ENCODE measurements at places on chromosomes 16 and 17.

GRCh38 chr16:27894386-27894785 lies 169.1 kb downstream of the GSG1L start:
- DNase-seq: no peak

DNA sequence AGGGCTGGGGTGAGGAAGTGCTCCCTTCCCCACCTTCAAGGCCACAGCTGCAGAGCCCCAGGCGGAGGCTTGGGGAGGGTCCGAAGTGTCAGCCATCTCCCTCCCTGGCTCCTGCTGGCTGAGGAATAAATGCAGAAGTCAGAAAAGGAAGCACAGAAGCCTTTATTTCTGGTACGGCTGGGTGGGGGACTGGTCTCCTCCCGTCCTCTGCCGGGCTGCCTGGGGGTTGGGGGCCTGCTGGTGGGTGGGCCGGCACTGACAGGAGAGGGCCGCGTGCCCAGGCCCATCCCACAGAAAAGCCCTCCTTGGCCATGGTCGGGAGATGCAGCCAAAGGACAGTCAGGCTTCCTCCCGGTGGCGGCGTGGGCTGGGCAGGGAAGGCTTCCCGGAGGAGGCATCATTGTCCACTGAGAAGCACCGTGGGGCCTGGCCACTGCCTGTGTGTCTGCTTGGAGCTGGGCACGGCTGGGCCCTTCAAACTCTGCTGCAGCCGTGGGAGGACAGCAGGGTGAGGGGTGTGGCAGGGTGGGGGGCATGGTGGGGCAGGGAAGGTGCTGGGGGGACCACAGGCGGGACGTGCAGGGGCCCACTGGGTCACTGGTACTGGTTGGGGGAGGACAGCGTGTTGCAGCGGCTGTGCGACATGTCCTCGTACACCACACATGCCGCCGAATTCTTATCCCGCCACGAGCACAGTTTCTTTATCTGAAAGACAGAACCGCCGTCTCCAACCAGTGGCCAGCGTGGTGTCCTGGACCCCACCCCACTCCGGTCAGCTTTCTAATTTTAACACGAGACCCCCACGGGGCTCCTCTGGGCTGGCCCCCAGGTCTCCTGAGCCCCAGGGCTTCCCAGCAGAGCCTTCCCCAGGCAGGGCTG lies 2.4 kb downstream of the CD7 start:
- DNase-seq: no peak

GRCh38 chr17:81869221-81870130 lies 1.7 kb downstream of the ARHGDIA start:
- DNase-seq: no peak

GRCh38 chr16:70551788-70552187 lies 28.2 kb downstream of the SF3B3 start:
- no peak for DNase-seq

DNA sequence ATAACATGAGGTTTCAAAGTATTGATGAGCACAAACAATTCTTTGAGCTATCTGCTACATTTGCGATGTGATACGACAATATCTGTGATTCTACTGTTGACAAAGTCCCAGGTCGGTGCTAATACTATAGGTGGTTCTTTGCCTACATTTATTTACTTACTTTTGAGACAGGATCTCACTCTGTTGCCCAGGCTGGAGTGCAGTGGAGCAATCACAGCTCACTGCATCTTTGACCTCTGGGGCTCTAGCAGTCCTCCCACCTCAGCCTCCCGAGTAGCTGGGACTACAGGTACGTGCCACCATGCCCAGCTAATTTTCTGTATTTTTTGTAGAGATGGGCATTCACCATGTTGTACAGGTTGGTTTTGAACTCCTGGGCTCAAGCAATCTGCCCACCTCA lies 343.4 kb downstream of the SHISA9 start:
- DNase-seq: no peak

DNA sequence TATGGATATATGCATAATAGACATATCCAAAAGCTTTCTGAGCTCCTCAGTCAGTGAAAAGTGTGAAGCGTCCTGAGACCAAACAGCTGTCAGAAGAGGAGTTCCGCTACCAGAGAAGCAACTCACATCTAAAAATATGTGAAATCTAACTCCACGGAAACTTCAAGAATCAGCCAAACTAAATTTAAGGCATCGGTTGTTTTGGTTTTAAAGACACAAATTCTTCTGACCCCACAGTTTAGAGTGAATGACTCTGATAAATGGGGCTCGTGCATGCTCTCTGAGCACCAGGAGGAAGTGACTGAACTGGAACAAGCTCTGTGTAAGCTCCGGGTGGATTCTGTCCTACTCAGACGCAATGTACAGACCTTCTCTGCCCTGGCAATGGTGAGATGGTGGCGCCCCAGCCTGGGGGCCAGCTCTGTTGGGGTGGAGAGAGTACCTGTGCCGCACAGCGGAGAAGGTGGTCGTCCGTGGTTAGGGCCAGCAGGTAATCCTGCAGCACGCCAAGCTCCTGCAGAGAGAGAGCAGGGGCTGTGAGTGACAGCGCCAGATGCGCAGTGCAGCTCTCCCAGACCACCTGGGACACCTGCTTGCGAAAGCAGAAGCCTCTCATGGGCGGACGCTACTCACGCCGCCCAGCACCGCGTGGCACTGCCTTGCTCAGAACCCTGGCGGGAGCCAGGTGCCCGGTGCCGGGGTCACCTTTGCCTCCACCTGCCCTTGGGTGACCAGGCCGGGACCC lies 44.4 kb upstream of the ATP2A3 start:
- no peak for DNase-seq

- no peak for DNase-seq
Observed at GRCh38 chr17:19833914-19834313, 33.8 kb downstream of the ULK2 start.

GRCh38 chr16:82187829-82188228 lies 17.8 kb upstream of the MPHOSPH6 start:
- DNase-seq: no peak

DNA sequence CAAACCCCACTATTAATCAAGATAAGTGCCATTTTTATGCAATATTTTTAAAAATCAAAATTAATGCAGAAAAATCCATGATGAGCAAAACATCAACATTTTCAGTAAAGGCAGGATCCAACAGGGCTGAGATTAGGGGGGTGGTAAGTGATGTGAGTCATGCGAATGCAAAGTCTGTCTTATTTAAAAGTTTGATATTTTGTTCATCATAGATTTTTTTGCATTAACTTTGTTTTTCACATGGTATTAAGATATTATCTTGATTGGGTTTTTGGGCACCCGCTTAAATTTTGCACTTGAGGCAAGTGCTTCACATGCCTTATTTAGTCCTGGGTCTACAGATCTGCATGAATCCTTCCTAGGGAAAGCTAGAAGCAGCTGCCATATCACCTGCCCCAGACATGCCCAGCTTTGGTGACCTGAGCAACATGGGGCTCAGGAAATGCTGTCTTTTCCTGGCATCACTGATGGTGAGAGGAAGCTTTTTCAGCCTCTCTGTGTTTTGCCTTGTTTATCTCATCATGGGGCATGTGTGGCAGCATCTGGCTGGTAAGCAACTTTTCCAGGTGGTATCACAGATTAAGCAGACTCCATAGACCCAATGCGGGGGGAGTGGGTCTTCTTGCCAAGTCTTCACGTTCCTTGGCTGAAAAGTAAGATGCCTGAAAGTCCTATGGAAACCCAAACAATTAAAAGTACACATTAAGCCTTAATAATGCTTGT lies 57.6 kb upstream of the NFAT5 start:
- no peak for DNase-seq

DNA sequence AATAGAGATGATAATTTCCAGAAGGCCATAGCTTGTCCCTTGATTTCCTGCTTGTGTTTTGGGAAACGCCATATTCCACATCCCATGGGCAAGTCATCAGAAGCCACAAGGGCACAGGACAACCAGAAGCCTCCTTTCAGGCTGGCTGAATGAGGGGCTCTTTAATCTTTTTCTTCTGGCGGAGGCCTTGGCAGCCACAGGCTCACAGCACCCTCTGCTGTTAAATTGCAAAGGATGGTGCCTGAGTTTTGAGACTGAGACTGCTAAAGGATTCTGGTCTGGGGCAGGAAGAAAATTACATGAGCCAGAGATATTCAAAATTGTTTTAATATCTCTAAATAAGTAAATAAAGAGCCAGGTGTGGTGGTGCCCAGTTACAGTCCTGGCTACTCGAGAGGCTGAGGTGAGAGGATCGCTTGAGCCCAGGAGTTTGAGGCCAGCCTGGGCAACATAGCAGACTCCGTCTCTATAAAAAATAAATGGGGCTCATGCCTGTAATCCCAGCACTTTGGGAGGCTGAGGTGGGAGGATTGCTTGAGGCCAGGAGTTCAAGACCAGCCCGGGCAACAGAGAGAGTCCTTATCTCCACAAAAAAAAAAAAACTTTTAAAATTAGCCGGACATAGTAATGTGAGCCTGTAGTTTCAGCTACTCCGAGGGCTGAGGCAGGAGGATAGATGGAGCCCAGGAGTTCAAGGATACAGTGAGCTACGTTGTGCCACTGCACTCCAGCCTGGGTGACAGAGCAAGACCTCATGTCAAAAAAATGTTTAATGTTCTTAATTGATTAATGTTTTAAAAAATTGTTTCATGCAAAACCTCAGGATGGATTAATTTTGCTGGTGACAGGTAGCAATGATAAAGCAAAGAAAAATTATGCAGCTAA lies 26.3 kb downstream of the AARSD1 start:
- DNase-seq: no peak

- no peak for DNase-seq
Observed at GRCh38 chr17:78910497-78911284, 7.7 kb upstream of the CEP295NL start.

- DNase-seq: no peak
Observed at GRCh38 chr16:87945351-87946042, 5.7 kb upstream of the BANP start.

- no peak for DNase-seq
Observed at GRCh38 chr17:12729086-12729485, 60.2 kb upstream of the ARHGAP44 start.

DNA sequence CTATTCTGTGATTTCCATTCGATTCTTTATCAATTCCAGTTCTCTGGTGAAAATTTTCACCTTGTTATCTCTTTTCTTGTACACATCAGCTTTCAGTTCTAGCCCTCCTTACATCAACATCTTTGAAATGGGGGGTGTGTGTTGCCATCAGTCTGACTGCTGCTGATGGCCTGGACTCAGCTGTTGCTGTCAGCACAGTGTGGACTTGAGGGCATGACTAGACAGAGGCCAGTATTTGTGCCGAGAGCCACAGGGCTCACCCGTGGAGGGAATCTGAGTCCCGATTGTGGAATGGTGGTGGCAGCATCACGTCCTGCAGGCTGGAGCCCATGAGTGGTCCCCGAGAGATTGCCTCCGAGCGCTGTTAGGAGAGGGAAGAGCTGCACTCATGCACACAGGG lies 114.2 kb downstream of the RPTOR start:
- no peak for DNase-seq

GRCh38 chr17:64096037-64096436 lies 33.9 kb downstream of the ERN1 start:
- DNase-seq: no peak

- DNase-seq: no peak
Observed at GRCh38 chr16:70258946-70259345, 7.2 kb upstream of the EXOSC6 start.

GRCh38 chr16:87850009-87851006 lies 19.0 kb downstream of the SLC7A5 start:
- peak; percentile 61 for DNase-seq

DNA sequence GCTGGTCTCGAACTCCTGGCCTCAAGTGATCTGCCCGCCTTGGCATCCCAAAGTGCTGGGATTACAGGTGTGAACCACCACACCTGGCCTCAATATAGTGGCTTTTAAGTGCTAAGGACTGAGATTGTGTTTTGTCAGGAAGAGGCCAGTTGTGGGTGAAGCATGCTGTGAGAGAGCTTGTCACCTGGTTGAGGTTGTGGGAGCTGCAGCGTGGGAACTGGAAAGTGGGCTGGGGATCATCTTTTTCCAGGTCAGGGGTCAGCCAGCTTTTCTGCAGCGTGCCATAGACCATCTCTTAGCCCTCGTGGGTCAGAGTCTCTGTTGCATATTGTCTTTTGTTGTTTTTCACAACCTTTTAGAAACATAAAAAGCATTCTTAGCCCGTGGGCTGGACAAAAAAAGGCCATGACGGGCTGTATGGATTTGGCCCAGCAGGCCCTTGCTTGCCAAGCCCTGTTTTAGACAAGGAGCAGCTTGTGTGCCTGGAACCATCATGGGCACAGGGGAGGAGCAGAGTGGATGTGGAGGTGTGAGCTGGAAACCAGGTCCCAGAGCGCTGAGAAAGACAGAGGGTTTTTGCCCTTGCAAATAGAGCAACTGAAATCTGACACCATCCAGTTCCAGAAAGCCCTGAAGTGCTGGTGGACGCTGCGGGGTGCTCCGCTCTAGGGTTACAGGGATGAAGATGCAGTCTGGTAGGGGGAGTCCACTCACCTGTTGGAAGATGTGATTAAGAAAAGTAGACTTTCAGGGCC lies 5.5 kb downstream of the BIRC5 start:
- DNase-seq: no peak

- DNase-seq: peak; percentile 18
Observed at GRCh38 chr17:44115585-44116415, 7.6 kb downstream of the HDAC5 start.

- DNase-seq: no peak
Observed at GRCh38 chr17:58759522-58759921, 3.9 kb downstream of the PPM1E start.

- no peak for DNase-seq
Observed at GRCh38 chr16:27164352-27164751, 39.0 kb upstream of the KDM8 start.

GRCh38 chr16:9683677-9684076 lies 498.6 kb downstream of the GRIN2A start:
- DNase-seq: no peak

DNA sequence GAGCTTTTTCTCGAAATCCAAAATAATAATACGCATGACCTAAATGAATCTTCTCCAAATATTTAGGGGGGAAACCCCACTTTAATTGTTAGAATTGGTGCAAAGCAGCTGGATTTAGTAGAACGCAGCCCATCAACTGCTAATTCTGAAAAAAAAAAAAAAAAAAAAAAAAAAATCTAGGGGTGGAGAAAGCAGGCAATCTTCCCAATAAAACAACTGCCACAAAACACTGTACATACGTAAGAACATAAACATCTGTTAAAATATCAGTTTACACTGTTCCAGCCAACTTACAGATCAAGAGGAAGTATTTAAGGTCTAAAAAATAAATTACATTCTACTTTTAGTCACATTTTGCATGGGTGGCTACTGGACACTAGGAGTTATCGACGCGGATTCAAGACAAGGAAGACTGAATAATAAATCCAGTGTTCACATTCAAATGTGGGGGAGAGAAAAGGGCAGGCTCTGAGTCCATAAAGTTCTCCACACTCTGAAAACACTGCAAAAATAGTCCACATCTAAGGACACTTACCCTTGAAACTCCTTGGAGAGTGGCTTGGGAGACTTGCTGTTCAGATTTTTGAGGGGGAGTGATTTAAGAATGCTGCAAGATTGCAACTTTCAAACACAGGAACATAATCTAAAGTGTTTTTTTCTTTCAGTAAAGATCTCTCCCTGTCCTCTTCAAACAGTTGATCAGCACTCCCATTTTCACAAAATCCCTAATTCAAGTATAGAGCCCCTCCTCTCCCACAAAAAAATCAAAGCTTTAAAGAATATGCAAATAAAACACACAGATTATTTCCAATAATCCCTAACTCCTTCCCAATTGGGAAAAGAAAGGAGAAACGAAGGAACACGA lies 1.3 kb downstream of the APPBP2 start:
- no peak for DNase-seq

- DNase-seq: no peak
Observed at GRCh38 chr16:65070831-65071432, 50.9 kb downstream of the CDH11 start.
